ENCODE measurements at places on chromosomes 5 and 9.

- no peak for DNase-seq
Measured at GRCh38 chr5:74471875-74472274, 168.7 kb downstream of the ENC1 start.

GRCh38 chr5:74938250-74938933 is 72.2 kb upstream of the FAM169A start:
- no peak for DNase-seq

DNA sequence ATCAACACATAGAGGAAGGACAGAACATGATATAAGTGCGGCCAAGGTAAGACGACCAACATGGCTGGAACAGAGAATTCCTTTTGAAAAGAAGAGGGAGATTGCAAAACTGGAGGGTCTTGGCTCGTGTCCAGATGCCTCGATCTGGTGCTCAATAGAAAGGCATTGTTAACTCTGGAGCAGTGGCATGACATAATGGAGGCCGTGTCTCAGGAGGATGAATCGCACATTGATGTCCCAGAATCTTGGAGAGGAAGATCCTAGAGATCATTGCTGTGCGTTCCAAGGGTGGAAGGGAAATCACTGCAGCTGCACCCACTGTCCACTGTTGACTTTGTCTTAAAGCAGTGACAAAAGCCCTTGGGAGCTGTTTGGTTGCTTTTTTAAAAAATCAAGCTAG is 30.9 kb downstream of the GRAMD2B start:
- DNase-seq, result no peak

- no peak for DNase-seq
Measured at GRCh38 chr9:95028853-95029219, 288.7 kb downstream of the FANCC start.

DNA sequence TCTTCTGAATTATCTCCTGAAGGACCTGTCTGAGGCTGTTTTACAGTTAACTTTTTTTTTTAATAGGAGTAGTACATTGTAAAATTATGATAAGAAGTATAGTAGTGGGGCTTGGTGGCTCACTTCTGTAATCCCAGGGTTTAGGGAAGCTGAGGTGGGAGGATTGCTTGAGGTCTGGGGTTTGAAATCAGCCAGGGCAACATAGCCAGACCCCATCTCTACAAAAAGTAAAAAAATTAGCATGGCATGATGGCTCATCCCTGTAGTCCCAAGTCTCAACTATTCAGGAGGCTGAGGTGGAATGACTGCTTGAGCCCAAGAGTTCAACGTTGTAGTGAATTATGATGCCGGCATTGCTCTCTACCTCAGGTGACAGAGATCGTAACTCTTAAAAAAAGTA is 7.0 kb downstream of the IPO11 start:
- DNase-seq, result no peak

GRCh38 chr5:142364251-142365145 is 39.7 kb upstream of the SPRY4 start:
- no peak for DNase-seq

GRCh38 chr5:106601620-106602019 is 1069.1 kb downstream of the EFNA5 start:
- DNase-seq, result no peak

DNA sequence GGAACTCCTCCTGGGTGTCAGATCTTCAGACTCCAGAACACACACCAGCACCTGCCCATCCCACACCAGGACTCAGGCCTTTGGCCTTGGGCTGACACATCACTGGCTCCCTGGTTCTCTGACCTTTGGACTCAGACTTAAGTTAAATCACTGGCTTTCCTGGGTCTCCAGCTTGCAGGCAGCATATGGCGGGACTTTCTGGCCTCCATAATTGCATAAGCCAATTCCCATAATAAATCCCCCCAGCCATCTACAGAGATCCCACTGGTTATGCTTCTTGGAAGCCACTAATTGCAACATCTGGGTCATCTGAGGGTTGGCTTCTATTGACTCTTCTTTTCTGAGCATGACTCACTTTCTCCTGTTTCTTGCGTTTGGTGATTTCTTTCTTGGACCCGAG is 80.3 kb upstream of the SARDH start:
- DNase-seq, result no peak

- DNase-seq, result no peak
Measured at GRCh38 chr5:173832386-173832785, 55.8 kb upstream of the CPEB4 start.

DNA sequence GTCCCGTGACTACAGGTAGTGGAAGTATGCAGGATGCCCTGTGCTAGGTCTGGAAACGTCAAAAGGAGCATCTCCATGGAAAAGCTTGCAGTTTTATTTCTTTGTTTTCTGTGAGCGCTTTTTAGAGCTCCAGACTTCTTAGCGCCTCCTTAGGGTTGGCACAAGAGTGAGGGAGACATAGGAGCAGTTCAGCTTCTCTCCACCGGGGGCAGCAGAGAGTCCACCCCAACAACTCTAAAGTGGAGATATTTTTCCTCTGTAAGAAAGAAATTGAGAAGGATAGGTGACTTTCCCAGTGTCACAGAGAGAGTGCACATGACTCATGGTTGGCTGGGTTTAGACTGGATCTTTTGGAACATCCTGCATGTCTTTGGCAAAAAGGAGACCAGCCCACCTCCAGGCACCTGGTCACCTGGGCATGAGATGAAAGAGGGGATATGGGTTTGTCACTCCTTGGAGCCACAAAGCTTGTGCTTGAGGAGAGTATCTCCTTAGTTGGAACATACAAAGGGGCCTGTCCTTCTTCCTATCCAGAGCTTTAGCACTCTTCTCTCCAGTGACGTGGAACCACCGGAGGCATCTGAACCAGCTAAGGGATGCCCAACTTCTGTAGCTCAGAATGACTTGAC is 637.7 kb downstream of the SEMA5A start:
- DNase-seq, result no peak

DNA sequence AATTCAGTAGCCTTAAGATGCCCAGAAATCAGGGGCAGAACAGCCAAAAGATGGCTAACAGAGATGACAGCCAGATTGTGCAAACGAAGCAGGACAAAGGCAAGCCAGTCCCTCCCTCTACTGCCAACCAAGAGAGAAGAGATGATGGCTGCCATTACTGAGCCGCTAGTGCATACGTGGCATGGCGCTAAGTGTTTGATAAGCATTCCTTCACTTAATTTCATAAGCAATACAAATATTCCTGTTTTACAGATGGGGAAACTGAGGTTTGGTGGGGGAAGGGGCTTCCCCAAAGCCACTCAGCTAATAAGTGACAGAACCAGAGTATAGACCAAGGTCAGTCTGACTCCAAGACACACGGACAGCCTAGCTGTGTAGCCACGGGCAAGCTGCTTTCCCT is 44.1 kb downstream of the STK10 start:
- DNase-seq, result no peak

GRCh38 chr5:151345808-151346478 is 1.4 kb downstream of the SLC36A2 start:
- DNase-seq, result no peak

DNA sequence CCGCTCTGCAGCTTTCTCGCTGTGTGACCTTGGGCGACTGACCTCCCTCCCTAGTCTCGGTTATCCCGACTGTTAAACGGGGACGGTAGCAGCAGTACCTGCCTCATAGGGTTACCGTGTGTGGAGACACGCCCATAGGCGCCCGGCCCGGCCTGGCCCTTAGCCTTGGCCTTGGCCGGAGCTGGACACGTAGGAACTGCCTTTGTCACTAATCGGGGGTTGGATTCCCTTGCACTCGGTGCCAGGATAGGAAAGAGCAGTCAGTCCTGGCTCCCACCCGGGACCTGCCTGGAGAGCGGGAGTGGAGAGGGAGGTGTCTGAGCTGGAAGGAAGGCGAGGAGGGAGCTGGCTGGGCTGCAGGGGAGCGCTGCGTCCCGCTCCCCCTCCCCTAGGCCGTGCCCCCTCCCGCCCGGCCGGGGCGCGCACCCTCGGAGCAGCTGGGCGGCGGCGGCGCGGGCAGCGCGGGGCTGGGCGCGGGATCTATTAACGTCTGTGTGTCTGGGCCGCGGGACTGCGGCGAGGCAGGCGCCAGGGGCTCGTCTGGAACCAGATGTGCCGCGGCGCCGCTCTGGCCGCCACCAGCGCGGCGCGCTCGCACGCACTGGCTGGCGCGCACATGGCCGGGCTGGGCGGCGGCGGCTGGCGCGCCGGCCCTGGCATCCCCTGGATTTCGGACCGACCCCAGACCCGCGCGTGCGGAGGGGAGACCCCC is 31.7 kb downstream of the PRRX2 start:
- no peak for DNase-seq

- DNase-seq, result no peak
Measured at GRCh38 chr5:116740771-116741170, 166.1 kb upstream of the SEMA6A start.

DNA sequence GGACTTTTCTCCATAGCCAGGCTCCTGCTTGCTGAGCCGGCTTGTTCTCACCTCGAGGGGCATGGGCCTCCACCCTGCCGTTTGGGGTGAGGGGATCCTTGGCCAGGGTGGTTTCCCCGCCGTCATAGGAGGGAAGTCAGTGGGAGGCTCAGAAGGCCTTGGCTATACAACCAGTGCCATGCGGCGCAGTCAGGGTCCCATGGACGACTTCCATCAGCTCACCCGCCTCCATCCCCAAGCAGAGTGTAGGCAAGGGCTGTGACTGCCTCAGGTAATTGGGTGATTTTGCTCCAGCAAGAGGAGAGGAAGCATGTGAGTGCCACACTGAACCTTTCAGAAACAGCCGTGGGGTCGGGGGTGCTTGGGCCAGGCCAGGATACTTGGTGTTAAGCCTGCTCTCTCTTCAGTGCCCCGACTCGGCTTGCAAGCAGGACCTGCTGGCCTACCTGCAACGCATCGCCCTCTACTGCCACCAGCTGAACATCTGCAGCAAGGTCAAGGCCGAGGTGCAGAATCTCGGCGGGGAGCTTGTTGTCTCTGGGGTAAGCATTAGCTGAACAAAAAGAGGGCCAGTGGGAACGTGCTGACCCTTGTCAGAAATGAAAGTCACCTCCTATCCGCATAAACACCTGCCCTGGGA is 57.2 kb upstream of the LRRTM2 start:
- no peak for DNase-seq

GRCh38 chr9:36980148-36980974 is 53.7 kb downstream of the PAX5 start:
- no peak for DNase-seq

GRCh38 chr5:773517-774264 is 10.8 kb downstream of the ZDHHC11B start:
- no peak for DNase-seq

- DNase-seq, result no peak
Measured at GRCh38 chr9:18496256-18497000, 22.5 kb downstream of the ADAMTSL1 start.
